ENCODE measurements at places on chromosomes 1 and 21. TPM values are rescaled to one million over a fixed set of nuclear protein-coding genes. Genes with fewer than 3 reads are reported as not detected.

DNA sequence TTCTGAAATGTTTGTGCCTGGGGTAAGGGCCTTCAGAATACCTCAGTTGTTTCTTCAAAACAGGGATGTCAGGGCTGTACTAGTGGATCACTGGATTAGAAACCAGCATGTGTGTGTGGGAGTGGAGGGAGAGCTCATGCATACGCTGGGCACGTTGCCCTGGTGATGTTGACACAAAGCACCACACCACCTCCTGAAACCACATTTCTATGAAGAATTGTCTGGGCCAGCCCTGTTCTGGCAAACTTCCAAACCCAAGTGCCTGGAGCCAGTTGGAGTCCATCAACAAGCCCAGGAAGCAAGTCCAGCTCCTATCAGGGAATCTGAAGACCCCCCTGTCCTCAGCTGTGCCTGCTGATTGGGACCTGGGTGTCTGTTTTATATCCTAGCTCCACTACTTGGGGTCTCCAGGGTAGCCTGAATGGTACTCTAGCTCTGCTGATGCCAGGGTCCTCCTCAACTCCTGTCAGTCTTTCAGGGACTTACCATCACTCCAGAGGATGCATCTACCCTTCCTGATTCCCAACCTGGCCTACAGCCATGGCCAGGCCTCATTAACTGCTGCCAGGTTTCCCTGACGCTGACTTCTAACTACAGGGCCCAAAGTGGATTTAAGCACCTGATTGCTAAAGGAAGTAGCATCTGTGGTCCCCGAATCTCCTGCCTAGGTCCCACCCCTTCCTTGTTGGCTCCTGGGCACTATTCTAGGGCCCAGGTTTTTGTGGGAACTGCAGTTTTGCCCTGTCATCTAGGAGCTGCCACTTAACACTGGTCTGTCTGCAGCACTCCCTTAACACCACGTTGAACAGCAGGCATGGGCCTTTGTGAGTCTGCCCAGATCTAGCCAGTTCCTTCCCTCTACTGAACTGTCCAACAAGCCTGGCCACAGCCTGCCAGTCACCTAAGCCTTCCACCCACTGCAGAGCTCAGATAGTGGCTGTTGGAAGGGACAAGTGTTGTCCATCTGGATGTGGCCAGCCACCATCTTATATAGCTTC lies 45.5 kb downstream of the LPAR3 start:
- no peak for DNase-seq

DNA sequence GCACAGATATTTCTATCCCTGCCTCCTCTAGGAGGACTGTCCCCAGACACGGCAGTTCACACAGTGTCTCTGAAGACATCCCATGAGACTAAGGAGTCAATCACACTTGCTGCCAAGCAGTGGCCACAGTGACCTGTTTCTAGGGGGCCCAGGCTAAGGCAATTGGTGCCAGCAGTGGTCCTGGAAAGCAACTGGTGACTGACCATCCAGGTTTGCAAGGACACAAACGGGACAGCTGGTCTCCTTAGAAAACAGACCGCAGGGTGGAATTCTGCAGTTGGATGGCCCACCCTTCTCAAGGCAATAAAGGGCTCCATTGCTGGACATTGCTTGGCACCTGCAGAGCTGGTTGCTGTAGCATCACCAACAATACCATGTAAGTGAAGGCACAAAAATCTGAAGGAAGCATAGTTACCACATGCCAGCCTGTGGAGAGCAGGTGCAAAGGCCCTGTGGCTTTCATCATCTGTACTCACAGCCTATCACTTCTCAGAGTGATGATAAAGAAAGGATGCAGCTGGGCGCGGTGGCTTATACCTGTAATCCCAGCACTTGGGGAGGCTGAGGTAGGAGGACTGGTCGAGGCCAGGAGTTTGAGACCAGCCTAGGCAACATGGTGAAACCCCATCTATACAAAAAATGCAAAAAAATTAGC lies 81.5 kb downstream of the STUM start:
- DNase-seq = no peak

- DNase-seq = no peak
Observed at GRCh38 chr1:69088571-69088970, 479.2 kb upstream of the LRRC7 start.

- DNase-seq = no peak
Observed at GRCh38 chr1:191993549-191993948, 164.7 kb upstream of the RGS18 start.

DNA sequence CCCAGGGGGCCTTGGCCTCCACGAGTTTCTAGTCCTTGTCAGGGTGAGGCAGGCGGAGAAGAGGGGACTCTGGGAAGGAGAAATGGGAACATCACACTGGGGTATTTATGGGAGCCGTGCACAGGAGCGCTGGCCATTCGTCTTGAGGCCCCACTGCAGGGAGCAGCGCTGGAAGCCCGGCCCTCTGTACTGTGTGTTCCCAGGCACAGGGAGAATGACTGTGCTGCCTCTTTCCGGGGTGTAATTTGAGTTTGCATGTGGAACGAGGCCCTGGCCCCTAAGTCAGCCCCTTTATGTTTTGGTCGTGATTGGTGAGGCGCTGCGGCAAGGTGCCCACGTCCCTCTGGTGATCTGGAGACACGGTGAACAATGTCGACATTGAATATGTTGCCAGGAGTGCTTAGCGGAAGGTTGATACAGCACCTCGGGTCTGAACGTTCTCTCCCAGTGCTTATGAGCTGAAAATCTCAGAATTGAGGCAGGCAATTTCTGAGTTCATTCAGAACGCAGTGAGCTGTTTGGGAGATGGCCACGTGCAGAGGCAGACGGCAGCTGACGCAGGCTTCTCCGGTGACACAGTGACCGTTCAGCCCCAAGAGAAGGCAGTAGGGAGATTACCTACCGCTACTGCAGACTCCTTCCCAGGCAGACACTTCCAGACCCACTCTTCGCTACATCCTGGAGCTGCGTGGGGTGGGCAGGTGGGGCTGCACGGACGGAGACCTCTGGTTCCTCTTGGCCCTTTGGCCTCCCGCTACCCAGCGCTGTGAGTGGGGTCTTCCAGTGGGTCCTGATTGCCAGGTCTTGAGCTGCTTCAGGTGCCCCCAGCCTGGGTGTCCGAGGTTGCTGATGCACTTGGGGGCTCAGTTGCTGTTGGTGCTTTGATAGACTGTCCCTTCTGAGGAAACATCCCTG lies 265.8 kb downstream of the CAMTA1 start:
- DNase-seq = peak; percentile 48

GRCh38 chr1:188462837-188463236 lies 1634.1 kb downstream of the PLA2G4A start:
- no peak for DNase-seq

- DNase-seq = no peak
Observed at GRCh38 chr1:68363339-68363738, 86.4 kb downstream of the RPE65 start.

DNA sequence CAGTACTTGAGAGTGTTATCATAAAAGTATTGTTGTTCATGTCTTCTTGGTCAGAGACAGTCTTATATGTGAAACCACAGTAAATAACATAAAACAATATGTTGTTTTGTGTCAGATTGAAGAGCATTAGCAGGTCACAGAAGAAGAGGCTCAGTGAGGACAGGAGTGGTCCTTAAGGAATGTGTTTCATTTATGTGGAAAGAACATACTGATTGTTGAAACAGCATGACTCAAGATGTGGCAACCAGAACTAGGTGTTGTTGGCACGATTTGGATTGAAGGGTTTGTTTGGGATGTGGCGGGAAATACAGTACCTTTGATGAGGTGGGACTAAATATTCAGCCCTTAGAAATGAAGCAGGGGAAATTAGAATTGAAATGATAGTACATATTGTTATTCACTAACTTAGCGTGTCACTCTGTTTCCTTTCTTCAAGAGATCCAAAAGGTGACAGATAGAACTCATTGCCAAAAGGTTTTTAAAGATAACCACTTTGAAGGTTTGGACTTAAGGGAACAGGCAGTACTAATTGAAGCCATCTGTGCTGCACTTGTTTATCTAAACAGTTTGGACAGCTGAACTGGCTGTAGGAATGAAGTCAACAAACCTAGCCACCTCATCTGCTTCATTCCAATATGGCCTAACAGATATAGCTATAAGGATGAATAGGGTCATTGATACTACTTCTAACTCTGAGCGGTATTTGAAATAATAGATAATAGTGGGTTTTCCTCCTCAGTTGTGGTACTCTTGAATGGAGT lies 14.4 kb downstream of the RALGPS2 start:
- no peak for DNase-seq

DNA sequence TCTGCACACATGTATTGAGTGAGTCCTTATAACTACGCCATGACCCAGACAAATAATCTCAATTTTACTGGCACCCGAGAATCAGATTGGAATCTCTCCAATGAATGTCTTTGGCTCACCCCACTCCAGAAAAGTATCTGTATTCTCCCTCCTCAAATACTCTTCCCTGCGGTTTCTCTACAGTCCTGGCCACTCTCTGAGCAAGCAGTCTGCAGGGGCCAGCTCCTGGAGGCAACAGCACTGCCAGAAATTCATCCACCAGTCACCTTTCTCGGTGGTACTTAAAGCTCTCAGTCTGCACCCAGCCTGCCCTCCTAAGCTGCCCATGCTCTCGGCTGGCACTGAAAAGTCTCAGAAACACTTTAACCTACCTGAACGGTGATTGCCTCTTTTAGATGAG lies 16.1 kb upstream of the LYST start:
- no peak for DNase-seq

DNA sequence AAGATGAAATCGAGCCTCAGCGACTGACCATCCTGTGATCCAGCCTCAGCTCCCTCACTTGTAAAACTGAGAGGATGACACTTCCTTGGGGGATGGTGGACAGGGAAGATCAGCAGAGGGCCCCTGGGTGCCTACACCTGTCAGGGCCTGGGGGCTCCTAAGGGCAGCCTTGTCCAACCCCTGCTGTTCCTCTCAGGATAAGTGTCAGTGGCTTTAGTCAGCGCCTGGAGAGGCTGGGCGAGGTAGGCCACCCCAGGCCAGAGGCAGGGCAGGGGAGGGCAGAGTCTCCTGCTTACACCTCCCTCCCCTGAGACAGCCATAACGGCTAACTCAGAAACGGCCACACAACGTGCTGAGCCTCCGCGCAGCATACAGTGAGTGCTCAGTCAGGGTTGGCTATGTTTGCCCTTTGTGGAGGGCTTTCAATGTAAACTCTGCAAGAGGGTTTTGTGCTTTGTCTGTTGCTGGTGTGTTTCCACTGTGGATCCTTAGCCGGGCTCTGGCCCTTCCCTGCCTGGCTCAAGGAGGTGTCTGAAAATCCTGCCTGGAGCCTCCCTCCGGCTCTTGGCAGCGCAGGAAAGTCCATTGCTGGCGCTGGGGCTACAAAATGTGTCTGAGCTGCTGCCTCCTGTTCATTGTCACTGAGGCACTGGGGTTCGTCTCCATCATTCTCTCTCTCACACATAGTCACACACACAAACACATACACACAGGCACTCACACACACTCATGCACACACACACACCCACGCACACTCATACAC lies 588.4 kb downstream of the PTPRU start:
- DNase-seq = no peak

- DNase-seq = no peak
Observed at GRCh38 chr1:207990876-207991582, 80.1 kb upstream of the CD34 start.

- DNase-seq = no peak
Observed at GRCh38 chr1:73306899-73307555, 890.9 kb downstream of the LRRIQ3 start.

- no peak for DNase-seq
Observed at GRCh38 chr1:18602533-18603211, 28.0 kb upstream of the PAX7 start.

DNA sequence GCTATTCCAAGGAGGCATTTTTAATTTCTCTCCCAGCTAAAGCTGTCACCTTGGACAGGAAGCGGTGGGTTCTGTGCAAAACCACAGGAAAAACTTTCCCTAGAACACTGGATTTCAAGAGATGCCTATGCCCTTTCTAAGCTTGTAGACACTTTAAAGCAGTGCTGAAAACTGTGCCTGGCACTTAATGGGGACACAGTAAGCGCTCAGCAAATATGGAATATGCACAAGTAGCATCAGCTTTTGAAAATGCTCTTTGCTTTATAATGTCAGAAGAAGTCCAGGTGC lies 50.9 kb upstream of the TARBP1 start:
- no peak for DNase-seq

DNA sequence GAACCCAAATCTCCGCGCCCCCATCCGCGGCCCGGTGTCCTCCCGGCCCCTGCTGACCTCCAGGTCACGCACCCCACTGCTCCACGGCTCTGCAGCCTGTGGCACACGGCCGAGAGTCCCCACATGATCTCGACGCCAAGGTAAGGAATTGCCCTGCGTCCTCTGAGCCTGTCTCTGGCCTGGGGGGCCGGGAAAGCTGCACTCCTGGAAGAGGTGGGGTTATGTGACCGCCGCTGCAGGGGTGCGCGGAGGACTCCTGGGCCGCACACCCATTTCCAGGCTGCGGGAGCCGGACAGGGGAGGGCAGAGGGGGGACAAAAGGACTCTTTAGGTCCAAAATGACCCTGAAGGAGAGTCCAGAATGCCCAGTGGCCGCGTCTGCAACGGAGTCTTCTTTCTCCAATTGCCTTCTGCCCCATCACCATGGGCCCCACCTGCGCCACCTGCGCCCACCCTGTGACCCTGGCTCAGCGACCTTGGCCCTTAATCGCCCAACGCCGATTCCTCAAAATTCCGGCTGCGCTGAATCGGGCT lies 997 bp upstream of the SIM2 start:
- no peak for DNase-seq

GRCh38 chr1:84374991-84375696 lies 23.1 kb upstream of the DNASE2B start:
- DNase-seq = peak; percentile 69

DNA sequence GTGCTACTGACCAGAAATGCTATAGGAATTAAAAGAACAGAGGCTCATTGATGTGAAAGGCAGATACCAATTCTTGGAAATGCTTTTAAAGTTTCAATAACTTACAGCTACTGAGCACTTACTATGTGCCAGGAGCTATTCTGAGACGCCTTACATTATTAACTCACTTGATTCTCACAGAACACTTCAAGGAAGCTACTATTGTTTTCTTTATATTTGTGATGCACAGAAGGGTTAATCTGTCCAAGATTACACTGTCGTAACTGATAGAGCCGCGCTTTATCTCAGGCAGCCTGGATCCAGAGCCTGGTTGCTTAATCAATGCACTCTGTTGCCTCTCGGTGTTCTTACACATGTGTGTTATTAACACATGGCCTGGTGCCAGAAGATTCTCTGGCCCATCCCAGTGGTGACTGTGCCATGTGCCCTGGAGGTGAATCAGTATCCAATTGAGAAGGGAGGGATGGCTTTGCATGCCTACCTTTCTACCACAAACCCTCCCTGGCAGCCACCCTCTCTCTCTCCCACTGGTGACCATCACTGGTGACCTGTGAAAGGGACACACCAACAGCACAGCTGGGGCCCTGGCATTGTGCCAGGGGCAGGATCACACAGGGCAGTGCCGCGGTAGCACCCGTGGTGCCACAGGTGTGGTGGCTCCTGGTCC lies 8.8 kb downstream of the FMO1 start:
- DNase-seq = no peak

GRCh38 chr1:66283622-66284041 lies 250.3 kb upstream of the SGIP1 start:
- DNase-seq = no peak

CFHR3 gene
- not detected for total RNA-seq

RXFP4 gene
- total RNA-seq = not detected

TINAGL1 gene
- total RNA-seq = 117 TPM

GABPA gene
- 10.6 TPM for total RNA-seq

CD58 gene
- total RNA-seq = 8.5 TPM

CHD5 gene
- total RNA-seq = not detected
